ENCODE measurements at places on chromosomes 6 and 20.

GRCh38 chr6:163667372-163668060 lies 253.0 kb downstream of the QKI start:
- peak; percentile 82 for DNase-seq

DNA sequence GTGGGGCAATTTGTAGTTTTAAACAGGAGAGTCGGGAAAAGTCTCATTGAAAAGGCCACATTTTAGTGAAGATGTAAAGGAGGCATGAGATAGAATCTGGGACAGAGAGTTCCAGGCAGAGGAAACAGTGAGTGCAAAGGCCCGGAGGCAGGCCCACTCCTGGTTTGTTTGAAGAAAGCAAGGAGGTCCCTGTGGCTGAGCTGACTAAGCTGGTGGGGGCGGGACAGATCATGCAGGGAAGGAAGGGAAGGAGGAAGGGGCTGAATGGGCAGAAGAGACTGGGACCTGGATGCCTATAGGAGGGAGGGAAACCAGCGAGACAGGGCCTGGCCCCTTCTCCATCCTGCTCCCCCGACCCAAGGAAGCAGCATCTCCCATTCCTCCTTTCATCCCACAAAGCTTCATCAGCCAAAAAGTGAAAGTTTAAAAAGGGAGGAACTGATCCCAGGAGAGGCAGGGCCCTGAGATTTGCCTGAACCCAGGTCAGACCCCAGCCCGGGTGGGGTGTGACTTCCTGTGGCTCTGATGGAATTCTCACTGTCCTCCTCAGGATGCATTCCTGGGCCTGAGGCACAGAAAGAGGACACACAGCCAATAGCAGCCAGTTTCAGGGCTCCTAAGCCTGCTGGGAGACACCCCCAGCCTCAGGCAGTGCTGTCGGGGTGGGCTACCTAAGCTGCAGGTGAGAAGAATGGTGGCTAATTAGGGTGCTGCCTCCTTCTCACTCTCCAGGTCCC lies 54.2 kb upstream of the SIRPA start:
- no peak for DNase-seq

DNA sequence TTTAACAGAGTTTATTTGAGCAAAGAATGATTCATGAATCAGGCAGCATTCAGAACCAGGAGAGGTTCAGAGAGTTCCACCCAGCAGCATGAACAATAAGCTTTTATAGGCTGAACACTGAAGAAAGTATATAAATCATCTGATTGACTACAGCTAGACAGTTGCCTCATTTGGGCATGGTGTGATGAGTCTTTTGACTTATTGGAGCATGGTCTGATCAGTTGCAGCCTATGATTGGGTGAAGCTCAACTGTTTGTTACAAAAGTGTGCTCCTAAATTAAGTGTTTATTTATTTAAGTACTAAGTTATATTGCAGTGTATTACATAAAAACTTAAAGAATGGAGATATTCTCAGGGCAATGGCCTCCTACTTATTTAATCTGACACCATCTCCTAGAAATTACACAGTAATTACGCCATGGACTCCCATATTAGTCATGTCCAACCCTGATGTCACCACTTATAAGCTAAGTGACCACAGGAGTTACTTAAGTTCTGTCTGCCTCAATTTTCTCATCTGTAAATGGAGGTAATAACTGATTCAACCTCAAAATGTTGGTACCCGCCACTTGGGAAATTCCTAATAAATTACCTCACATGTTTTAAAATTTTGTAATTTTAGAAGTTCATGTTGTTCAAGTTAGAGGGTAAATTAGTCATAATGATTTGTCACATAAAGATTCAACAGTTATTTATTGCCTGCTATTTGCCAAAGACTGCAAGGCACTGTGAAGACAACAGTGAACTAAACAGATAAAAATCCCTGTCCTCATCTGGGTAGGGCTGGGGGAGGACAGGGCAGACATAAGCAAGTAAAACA lies 15.2 kb upstream of the ROS1 start:
- DNase-seq: no peak

DNA sequence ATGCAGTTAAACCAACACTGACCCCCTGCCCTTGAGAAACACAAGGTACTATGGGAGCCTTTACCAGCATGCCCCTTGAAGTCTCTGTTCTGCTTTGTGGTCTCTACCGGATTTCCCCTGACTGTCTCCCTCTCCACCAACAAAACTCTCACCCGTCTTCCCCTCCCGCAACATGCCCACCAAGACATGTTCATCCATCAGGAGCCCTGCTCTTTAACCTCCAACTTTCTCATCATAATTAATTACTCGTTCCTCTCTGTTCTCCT lies 1.1 kb downstream of the ZNF165 start:
- peak; percentile 19 for DNase-seq

DNA sequence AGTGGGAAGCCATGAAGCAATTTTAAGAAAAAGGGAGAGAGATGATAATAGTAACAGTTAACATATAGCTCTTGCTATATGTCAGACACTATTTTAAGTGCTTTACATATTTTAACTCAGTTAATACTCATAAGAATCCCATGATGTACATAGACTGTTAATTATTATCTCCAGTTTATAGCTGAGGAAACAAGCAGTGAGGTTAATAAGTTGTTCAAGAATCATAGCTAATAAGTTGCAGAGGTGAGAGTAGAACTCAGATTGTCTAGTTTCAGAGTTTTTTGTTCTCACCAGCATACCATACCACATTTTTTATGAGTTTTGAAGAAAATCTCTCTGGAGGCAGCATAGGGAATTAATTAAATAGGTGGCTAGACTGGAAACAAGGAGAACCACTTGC lies 144.6 kb upstream of the MMS22L start:
- DNase-seq: no peak

DNA sequence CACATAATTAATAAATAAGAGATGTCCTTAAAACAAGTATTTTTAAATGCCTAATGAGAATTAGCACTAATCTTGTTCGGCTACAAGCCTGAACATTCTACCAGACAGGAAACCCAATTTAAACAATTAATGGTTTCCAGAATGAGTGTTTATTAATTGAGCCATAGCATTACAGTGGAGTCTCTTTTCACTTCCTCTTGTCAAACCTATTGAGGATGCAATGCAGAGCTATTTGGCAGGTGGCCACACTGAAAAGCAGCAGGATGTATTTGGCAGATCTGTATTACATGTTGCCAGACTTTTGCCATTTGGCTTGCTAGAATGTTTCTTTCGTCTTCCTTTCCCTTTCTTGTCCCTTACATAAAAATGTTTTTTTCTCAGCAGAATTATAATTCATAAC lies 475.2 kb upstream of the MARCKS start:
- DNase-seq: no peak

Data from GF-D8 (cell line).